ENCODE measurements at places on chromosomes 2 and 18.
A peak's percentile ranks its signal among the peaks of the same experiment; 100 is the strongest.

GRCh38 chr2:145615626-145616025 lies 1095.7 kb upstream of the ZEB2 start:
- DNase-seq: no peak

- DNase-seq: no peak
These were observed 78.5 kb downstream of the TANC1 start for GRCh38 chr2:159046966-159047365.

DNA sequence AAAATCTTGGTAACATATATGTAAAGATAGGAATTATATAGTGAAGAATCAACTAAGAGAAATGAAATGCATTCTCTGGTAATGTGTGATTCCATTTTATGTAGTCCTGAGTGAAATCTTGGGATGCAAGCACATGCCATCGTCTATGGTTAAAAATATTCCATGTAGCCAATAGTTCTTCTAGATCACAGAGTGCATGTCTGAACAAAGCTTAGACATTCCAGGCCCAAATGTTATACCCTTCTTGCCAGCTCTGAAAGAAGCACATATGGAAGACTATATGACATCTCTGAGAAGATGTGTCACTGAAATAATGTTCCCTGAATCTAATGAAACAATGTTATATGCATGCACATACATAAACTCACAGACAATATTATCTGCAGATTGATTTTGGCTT lies 92.3 kb upstream of the TFPI start:
- DNase-seq: no peak

GRCh38 chr2:152369176-152369860 lies 34.3 kb downstream of the FMNL2 start:
- peak; percentile 45 for DNase-seq

GRCh38 chr18:23311351-23312121 lies 141.6 kb upstream of the RIOK3 start:
- DNase-seq: no peak

GRCh38 chr2:18500333-18500732 lies 60.1 kb downstream of the RDH14 start:
- DNase-seq: peak; percentile 36

DNA sequence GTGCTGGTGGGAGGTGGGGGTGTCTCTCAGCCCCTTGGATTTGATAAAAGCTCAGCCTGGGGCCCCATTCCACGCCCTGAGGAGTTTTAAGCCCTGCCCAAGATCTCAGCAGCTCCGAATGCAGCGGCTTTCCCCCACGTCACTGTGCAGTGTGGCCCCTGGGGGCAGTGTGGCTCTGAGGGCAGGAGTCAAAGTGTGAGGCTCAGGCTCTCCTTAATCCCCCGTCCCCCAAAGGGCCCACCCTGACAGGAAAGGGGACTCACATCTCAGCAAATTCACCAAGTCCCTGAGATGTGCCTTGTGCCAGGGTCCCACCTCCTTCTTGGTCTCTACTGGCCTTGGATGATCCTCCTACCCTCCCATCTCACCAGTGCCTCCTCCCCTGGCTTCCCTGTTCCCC lies 25.2 kb downstream of the NPPC start:
- DNase-seq: no peak

DNA sequence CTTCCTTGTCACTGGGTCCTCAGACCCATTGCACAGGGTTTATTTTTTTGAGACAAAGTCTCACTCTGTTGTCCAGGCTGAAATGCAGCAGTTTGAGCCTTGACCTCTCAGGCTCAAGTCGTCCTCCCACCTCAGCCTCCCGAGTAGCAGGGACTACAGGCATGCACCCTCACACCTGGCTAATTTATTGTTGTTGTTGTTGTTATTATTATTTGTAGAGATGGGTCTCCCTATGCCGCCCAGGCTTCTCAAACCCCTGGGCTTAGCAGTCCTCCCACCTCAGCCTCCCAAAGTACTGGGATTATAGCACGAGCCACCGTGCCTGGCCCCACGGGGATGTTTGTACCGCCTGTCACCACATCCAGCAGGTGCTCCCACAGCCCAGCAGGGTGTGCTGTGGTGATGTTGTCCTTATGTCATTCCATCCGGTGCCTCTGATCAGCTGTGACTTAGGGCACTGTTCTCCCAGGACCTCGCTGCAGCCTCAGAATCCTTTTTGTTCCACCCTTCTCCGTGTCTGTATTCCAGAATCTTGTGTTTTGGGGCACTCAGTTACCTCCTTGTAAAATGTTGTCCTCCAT lies 182.3 kb downstream of the INO80D start:
- DNase-seq: no peak

GRCh38 chr2:109591206-109591605 lies 22.6 kb downstream of the SEPTIN10 start:
- no peak for DNase-seq

DNA sequence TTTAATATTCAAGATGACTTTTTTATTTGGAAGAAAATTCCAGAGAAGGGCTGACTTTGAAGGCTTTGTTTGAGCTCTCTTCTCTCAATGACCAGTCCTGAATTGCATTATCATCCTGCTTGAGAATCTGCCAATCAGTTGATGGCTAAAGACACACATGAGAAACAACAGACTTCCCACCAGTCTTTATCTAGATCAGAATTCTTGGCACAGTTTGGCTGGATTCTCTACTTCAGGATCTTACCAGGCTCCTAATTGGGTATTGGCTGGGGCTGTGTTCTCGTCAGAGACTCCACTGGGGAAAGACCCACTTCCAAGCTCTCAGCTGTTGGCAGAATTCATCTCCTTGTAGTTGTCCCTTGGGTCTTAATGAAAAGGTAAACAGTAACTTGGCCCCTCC lies 86.0 kb downstream of the WDSUB1 start:
- no peak for DNase-seq

- no peak for DNase-seq
These were observed 21.4 kb upstream of the SPIRE1 start for GRCh38 chr18:12679183-12679786.

- DNase-seq: no peak
These were observed 457.8 kb downstream of the EIPR1 start for GRCh38 chr2:2919574-2920365.

DNA sequence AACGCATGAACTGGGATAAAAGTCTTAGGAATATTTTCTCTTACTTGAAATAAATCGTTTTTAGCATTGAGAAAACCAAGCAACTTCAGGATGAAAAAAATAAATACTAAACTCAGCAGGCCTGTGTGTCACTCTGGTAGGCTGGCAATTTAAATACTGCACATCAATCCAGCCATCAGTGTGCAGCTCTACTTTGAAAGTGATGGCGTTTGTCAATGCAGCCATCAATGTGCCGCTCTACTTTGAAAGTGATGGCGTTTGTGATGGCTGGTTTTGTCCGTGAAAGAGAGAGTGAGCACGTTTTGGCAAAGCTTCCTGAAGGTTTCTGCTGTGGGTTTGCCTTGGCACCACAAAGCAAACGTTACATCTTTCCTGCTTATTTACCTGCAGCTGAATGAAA lies 543.5 kb upstream of the SALL3 start:
- no peak for DNase-seq

DNA sequence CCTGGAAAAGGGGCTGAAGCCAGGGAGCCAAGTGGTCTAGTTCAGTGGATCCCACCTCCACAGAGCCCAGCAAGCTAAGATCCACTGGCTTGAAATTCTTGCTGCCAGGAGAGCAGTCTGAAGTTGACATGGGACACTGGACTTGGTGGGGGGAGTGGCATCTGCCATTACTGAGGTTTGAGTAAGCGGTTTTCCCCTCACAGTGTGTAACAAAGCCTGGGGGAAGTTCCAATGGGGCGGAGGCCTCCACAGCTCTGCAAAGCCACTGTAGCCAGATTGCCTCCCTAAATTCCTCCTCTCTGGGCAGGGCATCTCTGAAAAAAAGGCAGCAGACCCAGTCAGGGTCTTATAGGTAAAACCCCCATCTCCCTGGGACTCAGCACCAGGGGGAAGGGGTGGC lies 144.4 kb downstream of the PTPRM start:
- DNase-seq: no peak

DNA sequence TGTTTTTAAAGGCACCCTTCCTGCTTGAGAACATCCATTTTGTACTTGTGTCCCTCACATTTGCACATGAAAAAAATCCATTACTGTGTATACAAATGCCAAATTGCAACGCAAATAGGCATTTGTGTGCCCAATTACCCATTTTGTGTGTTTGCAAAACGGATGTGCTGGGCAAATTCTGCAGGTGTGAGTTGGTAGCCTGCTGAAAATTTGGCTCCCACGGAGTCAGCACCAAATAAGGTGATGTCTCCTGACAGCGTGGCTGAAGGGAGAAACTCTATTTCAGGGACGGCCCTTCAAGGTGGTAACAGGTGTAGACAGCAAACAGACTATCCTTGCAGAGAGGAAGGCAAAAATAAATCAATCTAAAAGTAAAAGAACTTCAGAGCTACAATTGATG lies 661.1 kb downstream of the BCL11A start:
- DNase-seq: no peak

DNA sequence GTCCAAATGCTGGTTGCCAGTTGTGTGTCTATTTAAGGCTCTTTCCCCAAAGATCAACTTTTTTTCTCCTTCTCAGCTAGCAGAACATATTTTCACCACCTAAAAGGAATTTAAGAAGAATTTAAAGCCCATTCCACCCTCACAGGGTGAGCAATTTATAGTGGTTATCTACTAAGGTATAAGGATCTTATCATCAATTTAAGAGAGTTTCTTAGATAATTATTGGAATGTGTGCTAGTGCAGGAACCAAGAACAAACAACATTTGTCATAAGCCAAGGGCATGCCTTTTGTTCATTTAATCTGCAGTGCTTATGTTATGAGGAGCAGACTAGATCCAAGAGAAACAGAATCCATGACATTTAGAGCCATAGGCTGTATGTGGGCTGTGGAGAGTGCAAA lies 37.2 kb downstream of the NLRC4 start:
- no peak for DNase-seq

DNA sequence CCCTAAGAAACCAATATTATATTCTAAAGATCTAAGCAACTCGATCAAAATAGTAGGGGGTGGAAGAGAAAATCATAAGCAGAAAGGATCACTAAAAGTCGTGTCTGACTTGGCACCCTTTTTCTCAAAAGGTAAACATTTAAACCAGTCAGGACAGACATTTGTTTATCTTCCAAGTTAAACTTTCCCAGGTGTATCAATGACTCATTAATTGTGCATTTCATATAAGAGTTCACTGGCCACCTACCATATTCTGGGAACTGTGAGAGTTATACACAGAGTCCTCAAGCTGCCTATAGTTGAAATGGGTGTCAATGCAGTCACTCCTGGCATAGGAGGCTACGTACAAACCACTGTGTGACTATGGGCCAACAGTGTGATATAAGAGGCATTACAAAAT lies 4.8 kb upstream of the ACVR1 start:
- no peak for DNase-seq

DNA sequence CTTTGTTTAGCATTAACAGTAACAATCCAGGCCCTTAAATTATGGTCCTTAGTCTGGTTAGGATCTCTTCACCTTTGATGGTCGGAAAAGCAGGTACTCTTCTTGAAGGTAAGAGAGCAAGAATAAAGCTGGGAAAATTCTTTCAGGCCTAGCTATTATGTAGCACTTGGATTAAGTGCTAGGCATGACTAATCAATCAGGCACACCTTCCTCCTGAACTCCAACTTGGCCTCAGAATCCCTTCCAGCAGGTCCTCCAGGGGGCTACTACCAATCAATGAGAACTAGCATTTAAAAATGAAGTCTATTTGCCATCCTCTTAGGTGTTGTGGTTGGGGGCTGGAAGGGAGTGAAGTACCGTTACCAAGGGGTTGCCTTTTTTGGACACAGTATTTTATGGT lies 3.7 kb downstream of the SMYD1 start:
- DNase-seq: no peak

DNA sequence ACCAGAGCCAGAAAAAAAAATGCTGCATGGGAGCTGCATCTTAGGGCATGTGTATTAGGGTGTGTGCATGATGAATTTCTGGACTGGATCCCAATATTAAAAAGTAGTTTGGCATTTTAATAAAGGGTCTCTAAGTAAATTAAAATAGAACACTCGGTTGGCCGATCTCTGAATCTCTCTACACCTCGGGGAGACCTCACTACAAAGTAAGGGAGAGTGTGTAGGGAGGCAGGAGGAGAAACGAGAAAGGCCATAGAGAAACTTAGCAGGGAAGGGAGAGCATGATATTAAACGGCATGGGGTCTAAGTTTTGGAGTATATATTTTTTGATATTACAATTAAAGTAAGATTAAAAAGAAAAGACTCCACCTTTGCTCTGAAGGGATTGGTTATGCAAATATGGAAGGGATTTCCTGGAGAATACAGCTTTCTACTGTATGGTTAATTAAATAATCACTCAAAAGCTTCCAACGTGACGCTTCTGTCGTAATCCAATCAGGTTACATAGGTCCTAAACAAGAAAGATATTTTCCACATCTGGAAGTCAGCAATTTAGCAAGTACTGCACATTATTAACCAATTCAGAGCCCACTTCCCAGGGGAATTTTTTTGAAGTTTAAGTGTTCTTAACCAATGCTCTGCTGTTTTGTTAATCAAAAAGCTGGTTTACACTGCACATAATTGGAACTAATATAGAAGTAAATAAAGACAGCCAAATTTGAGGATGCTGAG lies 1.0 kb upstream of the ZEB2 start:
- DNase-seq: no peak

DNA sequence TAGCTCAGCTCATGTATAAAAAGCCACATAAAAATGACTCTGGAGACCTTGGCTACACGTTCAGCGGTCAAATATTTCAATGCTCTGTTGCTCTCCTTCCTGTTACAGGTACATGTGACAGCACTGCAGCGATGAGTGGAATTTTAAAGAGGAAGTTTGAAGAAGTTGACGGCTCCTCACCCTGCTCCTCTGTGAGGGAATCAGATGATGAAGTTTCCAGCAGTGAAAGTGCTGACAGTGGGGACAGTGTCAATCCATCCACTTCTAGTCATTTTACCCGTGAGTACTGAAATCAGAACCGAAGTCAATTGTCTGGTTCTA lies 125.4 kb downstream of the CSRNP3 start:
- no peak for DNase-seq

GRCh38 chr2:173652767-173653431 lies 298.2 kb downstream of the CDCA7 start:
- peak; percentile 94 for DNase-seq

DNA sequence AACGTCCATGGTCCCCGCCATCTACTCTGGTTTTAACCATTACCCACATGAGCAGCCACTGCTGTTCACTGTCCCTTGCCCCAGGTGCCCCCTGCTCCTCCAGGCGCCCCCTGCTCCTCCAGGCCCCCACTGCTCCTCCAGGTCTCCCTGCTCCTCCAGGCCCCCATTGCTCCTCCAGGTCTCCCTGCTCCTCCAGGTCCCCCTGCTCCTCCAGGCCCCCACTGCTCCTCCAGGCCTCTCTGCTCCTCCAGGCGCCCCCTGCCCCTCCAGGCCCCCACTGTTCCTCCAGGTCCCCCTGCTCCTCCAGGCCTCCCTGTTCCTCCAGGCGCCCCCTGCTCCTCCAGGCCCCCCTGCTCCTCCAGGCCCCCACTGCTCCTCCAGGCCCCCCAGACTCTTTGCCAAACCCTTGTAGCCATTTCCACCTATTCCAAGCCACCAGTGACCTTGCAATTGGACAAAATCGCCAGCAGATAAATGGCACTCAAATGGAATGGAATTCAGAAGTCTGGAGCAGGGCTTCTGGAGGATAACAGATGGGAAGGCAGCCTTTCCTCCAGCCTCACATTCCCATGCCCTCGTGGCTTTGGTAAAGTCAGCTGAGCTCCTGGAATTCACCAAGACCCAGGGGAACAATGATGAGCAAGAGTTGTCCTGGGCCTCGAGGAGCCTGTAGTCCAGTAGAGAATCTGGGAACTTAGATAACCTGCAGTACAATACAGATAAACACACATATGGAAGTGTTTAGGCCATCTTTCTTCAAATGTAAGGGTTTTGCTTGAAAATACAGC lies 13.3 kb upstream of the RPL31 start:
- no peak for DNase-seq

All from HS-5 (cell line).